ENCODE measurements at places on chromosomes 12 and 14.

DNA sequence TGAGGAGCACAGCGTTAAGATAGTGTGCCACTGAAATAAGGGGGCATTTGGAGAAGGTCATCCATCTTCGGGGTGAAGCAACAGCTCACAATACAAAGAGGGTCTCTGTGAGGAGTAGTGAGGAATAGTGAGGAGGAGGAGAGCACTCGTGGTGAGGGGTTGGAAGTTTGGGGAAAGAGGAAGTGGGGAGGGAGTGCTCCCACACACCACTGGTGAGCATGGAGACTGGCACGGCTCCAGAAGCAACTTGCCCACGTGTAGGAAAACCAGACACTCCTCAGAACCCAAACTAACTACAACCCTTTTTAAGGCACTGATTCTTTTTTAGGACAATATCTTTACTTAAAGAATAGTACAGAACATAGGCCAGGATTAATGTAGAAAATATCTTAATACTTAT is 48.9 kb downstream of the GALNT8 start:
- DNase-seq, result no peak

- DNase-seq, result no peak
These were observed 393 bp downstream of the SYT1 start for GRCh38 chr12:78864870-78865463.

DNA sequence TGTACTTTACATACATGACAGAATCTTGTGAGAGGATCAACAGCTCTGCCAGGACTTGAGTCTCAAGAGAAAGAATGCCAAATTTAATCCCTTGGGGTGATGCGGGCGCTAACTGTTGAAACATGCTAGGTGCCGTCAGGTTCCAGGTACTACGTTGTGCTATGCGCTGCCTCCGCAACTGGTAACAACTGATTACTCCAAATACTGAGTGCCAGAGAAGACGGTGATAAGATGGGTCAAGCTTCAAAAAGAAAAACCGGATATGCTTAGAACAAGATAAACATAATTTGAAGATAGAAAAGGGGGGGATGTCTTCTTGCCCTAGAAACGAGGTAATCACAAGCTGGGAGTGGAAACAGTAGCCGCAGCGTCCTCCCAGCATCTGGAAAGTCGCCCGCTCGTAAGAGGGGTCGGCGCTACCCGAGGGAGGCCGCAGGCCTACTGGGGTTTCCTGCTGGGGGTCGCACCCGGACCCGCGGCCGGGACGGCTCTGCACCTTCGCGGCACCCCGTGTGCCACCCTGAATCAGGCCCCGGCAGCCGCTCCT is 678 bp downstream of the ZBTB25 start:
- no peak for DNase-seq

DNA sequence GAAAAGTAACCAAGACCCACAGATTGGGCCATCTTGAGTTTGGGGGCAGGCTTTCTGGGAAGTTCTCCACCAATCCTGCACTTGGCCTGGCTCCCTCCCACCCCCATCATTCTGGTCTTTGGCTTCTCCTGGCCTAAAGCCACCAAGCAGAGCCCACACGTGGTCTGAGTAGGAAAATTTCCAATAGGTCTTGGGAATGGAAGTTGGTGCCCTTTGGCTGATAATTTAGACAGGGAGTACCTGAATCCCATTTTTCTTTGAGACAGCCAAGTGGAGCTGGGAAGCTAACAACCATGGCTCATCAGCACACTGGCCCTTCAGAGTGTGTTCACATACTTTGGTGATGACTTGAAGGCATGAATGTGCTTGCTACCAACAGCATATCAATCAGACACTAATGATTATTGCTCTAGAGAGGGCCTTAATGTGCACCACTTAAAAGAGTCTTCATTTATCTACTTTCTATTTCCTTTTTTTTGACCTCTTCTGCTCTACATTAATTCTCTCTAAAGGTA is 156.0 kb downstream of the EGLN3 start:
- no peak for DNase-seq

DNA sequence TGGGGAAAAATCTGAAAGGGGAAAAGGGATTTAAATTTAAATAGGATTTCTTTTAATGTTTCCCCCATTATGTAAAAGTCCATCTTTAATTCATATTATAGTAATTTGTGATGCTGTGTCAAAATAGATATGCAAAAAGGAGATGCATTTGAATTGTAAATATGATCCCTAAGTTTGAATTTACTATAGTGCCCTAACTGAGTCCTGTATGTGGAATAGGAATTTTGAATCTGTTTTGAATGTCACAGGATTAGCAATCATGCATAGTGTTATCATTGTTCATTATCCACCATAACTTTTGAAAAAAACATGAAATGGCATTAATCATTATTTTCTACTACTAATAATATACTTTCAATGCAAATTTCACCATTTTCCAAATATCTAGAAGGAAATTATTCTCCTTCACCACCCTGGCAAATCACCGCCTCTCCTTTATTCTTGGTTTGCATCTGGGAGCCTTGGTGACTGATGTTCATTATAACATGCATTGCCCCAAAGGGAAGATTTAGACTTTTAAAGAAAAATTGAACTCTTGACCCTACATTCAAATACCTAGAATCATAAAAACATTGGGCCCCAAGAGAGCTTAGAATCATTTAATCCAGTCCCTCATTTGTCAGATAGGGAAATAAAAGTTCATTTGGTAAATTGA is 341.5 kb upstream of the TMPO start:
- DNase-seq, result no peak

DNA sequence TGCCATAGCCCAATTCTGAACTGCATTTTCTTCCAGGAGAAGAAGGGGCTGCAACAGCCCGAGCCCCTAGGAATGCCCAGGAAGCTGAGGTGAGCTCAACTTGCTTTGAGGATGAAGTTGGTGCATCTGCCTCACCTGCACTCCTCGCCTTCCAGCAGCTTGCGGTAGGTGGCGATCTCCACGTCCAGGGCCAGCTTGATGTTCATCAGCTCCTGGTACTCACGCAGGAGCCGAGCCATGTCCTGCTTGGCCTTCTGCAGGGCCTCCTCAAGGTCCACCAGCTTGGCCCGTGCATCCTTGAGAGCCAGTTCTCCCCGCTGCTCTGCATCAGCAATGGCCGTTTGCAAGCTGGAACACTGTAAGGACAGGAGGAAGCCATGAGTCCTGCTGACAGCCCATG is 6.0 kb downstream of the KRT75 start:
- DNase-seq, result no peak

DNA sequence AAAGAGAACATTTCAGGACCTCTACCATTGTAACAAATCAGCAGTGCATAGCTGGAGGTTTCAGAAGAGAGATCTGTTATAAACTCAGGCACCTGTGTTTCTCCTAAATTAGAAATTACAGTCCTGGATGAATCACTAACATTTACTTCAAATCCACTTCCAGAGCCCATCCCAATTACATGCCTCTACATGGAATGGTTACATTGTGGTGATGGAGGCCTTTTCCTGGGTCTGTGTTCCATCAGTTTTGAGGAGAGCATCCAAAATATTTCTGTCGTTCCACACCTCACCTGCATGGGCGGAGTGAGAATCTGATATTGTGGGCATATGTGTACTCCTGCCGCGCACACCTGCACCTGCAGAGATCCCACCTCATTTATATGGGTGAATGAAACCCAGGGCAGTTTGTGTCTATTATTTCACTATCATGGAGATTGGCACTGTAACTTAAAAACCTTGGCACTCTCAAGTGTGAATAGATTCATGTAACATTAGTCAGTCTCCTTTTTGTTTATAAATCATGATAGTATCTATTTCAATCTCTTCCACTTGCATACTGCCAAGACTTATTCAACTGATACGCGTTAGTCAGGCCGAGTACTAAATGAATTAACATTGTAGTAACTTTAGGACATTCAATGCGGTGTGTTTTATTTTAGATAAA is 215.1 kb upstream of the FAR2 start:
- DNase-seq, result no peak

GRCh38 chr12:92879698-92880322 is 49.3 kb downstream of the EEA1 start:
- DNase-seq, result no peak
